ENCODE measurements at places on chromosomes 12 and 14. TPM values are rescaled to one million over a fixed set of nuclear protein-coding genes. Genes with fewer than 3 reads are reported as not detected.

GRCh38 chr12:65220761-65221160 lies 51.4 kb downstream of the LEMD3 start:
- no peak for DNase-seq

The FAR2 gene
- total RNA-seq, result 96.5 TPM

DNA sequence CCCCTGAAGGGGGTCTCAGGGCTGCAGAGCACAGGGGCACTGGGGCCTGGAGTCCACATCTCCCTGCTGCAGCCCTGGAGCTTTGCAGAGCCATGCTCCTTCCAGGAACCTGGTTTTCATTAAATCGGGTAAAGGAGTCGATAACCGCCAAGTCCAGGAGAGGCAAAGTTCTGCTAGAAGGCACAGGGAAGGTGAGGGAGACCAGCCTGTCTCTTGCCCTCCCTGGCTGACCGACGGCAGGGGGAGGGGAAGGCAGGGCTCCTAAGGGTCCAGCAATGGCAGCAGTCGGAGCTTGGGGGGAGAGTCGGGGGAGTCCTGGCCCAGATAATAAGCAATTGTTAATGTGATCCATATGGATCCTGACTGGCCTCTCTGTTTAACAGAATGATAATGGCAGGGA lies 3.0 kb downstream of the FIGNL2 start:
- DNase-seq, result peak; percentile 46

GRCh38 chr12:26746121-26746714 lies 86.8 kb downstream of the ITPR2 start:
- no peak for DNase-seq

GRCh38 chr14:71863766-71864165 lies 68.5 kb upstream of the RGS6 start:
- no peak for DNase-seq

The SRRM4 gene
- 0.44 TPM for total RNA-seq

DNA sequence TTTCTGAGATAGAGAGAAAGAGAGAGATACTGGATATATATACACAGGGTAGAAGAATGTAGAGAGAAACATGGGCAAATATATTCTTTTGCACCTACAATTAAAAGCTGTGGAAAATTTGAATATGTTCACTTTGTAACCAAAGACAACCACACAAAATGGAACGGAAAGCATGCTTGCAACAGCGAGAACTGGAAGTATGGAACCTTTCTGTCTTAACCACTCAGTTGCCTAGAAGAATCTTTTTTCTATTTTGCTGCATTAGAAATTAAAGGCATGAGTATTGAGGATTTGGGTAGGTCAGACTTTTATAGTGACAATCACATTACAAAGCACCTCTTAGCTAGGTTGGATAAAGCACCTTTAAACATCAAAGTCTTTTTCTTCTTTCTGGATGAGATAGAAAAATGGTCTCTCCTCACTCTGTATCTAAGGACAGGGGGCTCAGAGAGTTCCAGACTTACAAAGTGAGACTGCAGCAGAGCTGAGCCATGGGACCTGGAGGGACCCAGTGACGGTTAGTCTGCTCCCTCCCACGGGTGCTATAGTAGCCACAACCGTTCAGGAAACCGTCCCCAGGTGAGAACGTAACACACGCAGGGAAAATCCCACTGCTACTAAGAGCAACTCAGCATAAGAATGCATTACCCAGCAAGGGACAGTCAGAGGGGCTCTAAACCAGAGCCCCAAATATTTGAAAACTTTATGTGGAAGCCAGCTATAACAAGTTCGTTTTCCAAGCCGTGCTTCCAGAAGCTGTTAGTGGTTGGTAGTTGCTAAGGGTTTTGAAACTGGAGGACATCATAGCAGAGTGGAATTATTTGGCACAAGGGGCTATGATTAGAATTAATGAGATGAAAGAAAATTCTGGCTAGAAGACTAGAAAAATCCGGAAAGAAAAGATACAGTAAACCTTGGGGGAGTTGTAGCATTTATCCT lies 97.1 kb downstream of the DAD1 start:
- DNase-seq, result no peak

- peak; percentile 95 for DNase-seq
These were observed 11.3 kb downstream of the KIF26A start for GRCh38 chr14:104149617-104150135.

GRCh38 chr12:15205341-15206010 lies 15.7 kb downstream of the RERG start:
- DNase-seq, result no peak

Measured in endodermal cell (in vitro differentiated cells).